ENCODE measurements at places on chromosomes 13 and 19. TPM values are rescaled to one million over a fixed set of nuclear protein-coding genes. Genes with fewer than 3 reads are reported as not detected.
A peak's percentile ranks its signal among the peaks of the same experiment; 100 is the strongest.

GRCh38 chr13:48816700-48817099 is 159.0 kb upstream of the FNDC3A start:
- no peak for DNase-seq
- peak overlapping the region; percentile 26 for H3K27ac ChIP-seq
- no peaks in the 10 kb centered on the region for H3K36me3 ChIP-seq
- H3K27me3 ChIP-seq: no peaks in the 10 kb centered on the region
- peak overlapping the region; percentile 39 for H3K4me3 ChIP-seq
- peaks cover 8% of the 10 kb centered on the region for H3K4me1 ChIP-seq

- peaks cover 19% of the 10 kb centered on the region for H3K36me3 ChIP-seq
- no peaks in the 10 kb centered on the region for H3K27me3 ChIP-seq
- peak overlapping the region; percentile 62 for H3K4me3 ChIP-seq
- H3K4me1 ChIP-seq: peaks cover 44% of the 10 kb centered on the region
These were observed 349 bp downstream of the BCL2L12 start for GRCh38 chr19:49666120-49666444.

GRCh38 chr19:3949997-3950859 is 17.4 kb downstream of the NMRK2 start:
- H3K4me3 ChIP-seq: no peak overlapping the region
- H3K27me3 ChIP-seq: no peaks in the 10 kb centered on the region
- H3K36me3 ChIP-seq: no peaks in the 10 kb centered on the region
- H3K27ac ChIP-seq: no peak overlapping the region
- no peak for DNase-seq

GRCh38 chr19:9941231-9941630 is 4.9 kb upstream of the OLFM2 start:
- H3K4me3 ChIP-seq: no peak overlapping the region
- no peak overlapping the region for H3K27ac ChIP-seq
- DNase-seq: no peak

- H3K27me3 ChIP-seq: no peaks in the 10 kb centered on the region
- no peaks in the 10 kb centered on the region for H3K4me1 ChIP-seq
- H3K4me3 ChIP-seq: no peak overlapping the region
- H3K36me3 ChIP-seq: no peaks in the 10 kb centered on the region
- DNase-seq: no peak
These were observed 70.5 kb downstream of the ZNF536 start for GRCh38 chr19:30442674-30443073.

DNA sequence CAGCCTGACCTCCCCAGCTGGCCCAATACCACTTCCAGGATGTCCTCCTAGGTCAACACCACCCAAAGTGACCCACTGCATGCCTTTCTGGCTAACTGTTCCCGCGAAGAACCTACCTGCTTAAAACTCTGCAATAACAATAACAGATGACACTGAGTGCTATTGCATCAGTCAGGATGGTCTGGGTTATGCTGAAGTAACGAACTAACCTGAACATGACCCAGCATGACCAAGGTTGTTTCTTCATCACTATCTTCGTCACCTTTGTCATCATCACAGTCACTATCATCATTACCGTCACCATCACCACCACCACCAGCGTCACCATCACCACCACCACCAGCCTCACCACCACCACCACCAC is 10.6 kb upstream of the FXYD3 start:
- no peaks in the 10 kb centered on the region for H3K4me1 ChIP-seq
- H3K27ac ChIP-seq: no peak overlapping the region
- DNase-seq: no peak
- H3K27me3 ChIP-seq: no peaks in the 10 kb centered on the region
- no peaks in the 10 kb centered on the region for H3K36me3 ChIP-seq

- DNase-seq: no peak
- no peak overlapping the region for H3K27ac ChIP-seq
- H3K36me3 ChIP-seq: no peaks in the 10 kb centered on the region
- H3K4me1 ChIP-seq: no peaks in the 10 kb centered on the region
- no peaks in the 10 kb centered on the region for H3K27me3 ChIP-seq
- H3K4me3 ChIP-seq: no peak overlapping the region
These were observed 74.1 kb downstream of the DCLK1 start for GRCh38 chr13:36057041-36057440.

GRCh38 chr13:110125613-110126272 is 181.2 kb downstream of the COL4A1 start:
- no peaks in the 10 kb centered on the region for H3K27me3 ChIP-seq
- H3K4me1 ChIP-seq: no peaks in the 10 kb centered on the region
- no peak overlapping the region for H3K4me3 ChIP-seq
- no peak for DNase-seq
- H3K36me3 ChIP-seq: no peaks in the 10 kb centered on the region

GRCh38 chr13:89217813-89218212 is 1546.6 kb downstream of the SLITRK5 start:
- no peak for DNase-seq
- no peaks in the 10 kb centered on the region for H3K27me3 ChIP-seq
- H3K36me3 ChIP-seq: no peaks in the 10 kb centered on the region

DNA sequence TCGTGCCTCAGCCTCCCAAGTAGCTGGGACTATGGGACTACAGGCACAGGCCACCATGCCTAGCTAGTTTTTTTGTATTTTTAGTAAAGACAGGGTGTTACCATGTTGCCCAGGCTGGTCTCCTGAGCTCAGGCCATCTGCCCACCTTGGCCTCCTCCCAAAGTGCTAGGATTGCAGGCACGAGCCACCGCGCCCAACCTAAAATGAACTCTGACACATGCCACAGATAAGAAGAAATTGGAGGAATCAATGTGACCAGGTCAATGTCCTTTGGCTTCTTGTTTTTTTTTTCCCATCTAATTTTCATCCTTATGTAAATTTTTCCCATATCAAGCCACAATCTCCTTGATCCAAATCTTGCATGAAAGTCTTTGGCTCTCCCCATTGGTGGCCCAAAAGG is 68.1 kb upstream of the SOX21 start:
- no peaks in the 10 kb centered on the region for H3K27me3 ChIP-seq
- no peak overlapping the region for H3K4me3 ChIP-seq
- no peak overlapping the region for H3K27ac ChIP-seq
- H3K4me1 ChIP-seq: no peaks in the 10 kb centered on the region

DNA sequence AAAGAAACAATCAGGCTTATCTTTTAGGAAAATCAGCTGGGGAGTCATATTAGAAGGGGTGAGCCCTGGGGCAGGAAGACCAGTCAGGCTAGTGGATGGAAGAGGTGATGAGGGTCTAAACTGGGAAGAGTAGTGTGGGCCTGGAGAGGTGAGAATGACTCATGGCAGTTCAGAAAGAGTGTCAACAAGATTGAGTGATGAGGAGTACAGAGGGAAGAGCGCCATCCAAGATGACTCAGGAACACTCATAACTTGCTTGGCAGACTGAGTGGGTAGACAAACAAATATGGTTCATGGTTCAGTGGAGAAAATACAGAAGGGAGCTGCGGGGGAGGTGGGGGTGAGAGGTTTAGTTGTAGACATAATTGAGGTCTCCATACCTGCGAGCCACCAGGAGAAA is 17.3 kb upstream of the CLDN10 start:
- no peaks in the 10 kb centered on the region for H3K4me1 ChIP-seq
- no peak overlapping the region for H3K4me3 ChIP-seq
- DNase-seq: no peak
- no peaks in the 10 kb centered on the region for H3K27me3 ChIP-seq
- no peaks in the 10 kb centered on the region for H3K36me3 ChIP-seq
- no peak overlapping the region for H3K27ac ChIP-seq

DNA sequence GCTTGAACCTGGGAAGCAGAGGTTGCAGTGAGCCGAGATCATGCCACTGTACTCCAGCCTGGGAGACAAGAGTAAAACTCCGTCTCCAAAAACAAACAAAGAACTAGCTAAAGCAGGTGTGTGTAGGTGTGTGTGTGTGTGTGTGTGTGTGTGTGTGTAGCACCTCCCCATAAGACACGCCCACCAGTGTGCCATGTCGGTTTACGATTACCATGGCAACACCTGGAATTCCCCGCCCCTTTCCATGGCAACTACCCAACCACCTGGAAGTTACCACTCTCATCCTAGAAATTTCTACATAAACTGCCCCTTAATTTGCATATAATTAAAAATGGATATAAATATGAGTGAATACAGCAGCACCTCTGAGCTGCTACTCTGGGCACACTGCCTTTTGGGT is 80.9 kb upstream of the ADGRE5 start:
- DNase-seq: no peak
- peaks cover 2% of the 10 kb centered on the region for H3K27me3 ChIP-seq
- H3K4me3 ChIP-seq: no peak overlapping the region
- H3K27ac ChIP-seq: no peak overlapping the region
- H3K4me1 ChIP-seq: no peaks in the 10 kb centered on the region
- no peaks in the 10 kb centered on the region for H3K36me3 ChIP-seq

GRCh38 chr13:99628442-99628841 is 127.2 kb downstream of the TM9SF2 start:
- H3K4me3 ChIP-seq: no peak overlapping the region
- DNase-seq: no peak
- H3K27ac ChIP-seq: no peak overlapping the region
- no peaks in the 10 kb centered on the region for H3K27me3 ChIP-seq
- no peaks in the 10 kb centered on the region for H3K4me1 ChIP-seq

DNA sequence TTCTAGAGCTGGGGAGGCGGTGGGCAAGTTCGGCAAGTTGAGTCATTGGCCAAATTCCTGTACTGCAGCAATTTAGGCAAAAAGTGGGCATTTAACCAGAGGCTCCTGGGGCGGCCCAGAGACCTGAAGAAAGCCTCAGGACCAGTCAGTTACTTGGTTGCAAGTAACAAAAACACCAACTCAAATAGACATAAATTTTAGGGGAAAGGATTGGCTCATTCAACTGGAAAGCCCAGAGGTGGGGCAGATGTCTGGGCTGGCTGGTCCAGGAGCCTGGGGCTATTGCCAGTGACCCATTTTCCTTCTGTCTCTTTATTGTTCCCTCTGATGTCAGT is 97.1 kb downstream of the SIPA1L3 start:
- H3K4me3 ChIP-seq: no peak overlapping the region
- DNase-seq: no peak
- no peaks in the 10 kb centered on the region for H3K36me3 ChIP-seq
- H3K27me3 ChIP-seq: no peaks in the 10 kb centered on the region

STOML3 gene
- total RNA-seq: not detected

ZNF177 gene
- total RNA-seq: 1.6 TPM

LRP3 gene
- total RNA-seq: not detected

C1QTNF9B gene
- total RNA-seq: not detected

SMIM44 gene
- total RNA-seq: not detected

IL4I1 gene
- total RNA-seq: 4.7 TPM

CAPN12 gene
- 1.6 TPM for total RNA-seq
